Liver (tissue), 10 donors: ENCODE measurements at places on chromosomes 2 and 18. TPM values are rescaled to one million over a fixed set of nuclear protein-coding genes. Genes with fewer than 3 reads are reported as not detected.
A peak's percentile ranks its signal among the peaks of the same experiment; 100 is the strongest.

GRCh38 chr2:10331027-10331701 lies 28.5 kb downstream of the HPCAL1 start:
- H3K4me3 ChIP-seq, result no peak overlapping the region
- peaks cover 59% of the 10 kb centered on the region for H3K4me1 ChIP-seq
- DNase-seq, result no peak
- no peaks in the 10 kb centered on the region for H3K27me3 ChIP-seq
- H3K36me3 ChIP-seq, result peaks cover 3% of the 10 kb centered on the region
- H3K27ac ChIP-seq, result peak overlapping the region; percentile 72

DNA sequence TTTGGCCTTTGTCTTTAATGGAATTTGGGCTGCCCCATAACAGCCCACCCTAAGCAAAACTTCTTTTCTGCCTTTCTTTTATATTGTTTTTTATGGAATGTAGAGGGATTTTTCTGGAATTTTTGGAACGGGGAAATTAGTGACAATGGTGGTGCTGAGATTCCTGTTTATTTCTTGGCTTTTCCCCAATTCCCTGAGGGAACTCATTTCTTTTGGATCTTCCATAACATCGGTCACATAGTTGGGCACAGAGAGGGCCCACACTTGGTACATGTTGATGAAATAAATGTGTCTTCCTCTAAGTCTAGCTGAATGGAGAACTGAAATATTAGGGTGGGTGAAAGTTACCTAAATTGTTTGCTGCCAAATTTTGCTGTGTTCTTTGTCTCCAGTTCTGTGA lies 191.6 kb upstream of the TNP1 start:
- no peaks in the 10 kb centered on the region for H3K4me1 ChIP-seq
- no peaks in the 10 kb centered on the region for H3K27me3 ChIP-seq
- H3K27ac ChIP-seq, result no peak overlapping the region
- H3K4me3 ChIP-seq, result no peak overlapping the region

GRCh38 chr18:4106407-4107033 lies 348.6 kb downstream of the DLGAP1 start:
- no peaks in the 10 kb centered on the region for H3K4me1 ChIP-seq
- no peaks in the 10 kb centered on the region for H3K27me3 ChIP-seq
- DNase-seq, result peak; percentile 74
- H3K36me3 ChIP-seq, result no peaks in the 10 kb centered on the region

ALS2 gene
- total RNA-seq, result 35.3 TPM

GRCh38 chr18:46222710-46223360 lies 118.7 kb downstream of the HAUS1 start:
- no peaks in the 10 kb centered on the region for H3K27me3 ChIP-seq
- peaks cover 4% of the 10 kb centered on the region for H3K36me3 ChIP-seq
- DNase-seq, result no peak
- no peaks in the 10 kb centered on the region for H3K4me1 ChIP-seq
- H3K27ac ChIP-seq, result no peak overlapping the region
- H3K4me3 ChIP-seq, result no peak overlapping the region

OSR1 gene
- 0.17 TPM for total RNA-seq

UGT1A5 gene
- total RNA-seq, result 1.6 TPM

UGT1A8 gene
- total RNA-seq, result 0.17 TPM

DNA sequence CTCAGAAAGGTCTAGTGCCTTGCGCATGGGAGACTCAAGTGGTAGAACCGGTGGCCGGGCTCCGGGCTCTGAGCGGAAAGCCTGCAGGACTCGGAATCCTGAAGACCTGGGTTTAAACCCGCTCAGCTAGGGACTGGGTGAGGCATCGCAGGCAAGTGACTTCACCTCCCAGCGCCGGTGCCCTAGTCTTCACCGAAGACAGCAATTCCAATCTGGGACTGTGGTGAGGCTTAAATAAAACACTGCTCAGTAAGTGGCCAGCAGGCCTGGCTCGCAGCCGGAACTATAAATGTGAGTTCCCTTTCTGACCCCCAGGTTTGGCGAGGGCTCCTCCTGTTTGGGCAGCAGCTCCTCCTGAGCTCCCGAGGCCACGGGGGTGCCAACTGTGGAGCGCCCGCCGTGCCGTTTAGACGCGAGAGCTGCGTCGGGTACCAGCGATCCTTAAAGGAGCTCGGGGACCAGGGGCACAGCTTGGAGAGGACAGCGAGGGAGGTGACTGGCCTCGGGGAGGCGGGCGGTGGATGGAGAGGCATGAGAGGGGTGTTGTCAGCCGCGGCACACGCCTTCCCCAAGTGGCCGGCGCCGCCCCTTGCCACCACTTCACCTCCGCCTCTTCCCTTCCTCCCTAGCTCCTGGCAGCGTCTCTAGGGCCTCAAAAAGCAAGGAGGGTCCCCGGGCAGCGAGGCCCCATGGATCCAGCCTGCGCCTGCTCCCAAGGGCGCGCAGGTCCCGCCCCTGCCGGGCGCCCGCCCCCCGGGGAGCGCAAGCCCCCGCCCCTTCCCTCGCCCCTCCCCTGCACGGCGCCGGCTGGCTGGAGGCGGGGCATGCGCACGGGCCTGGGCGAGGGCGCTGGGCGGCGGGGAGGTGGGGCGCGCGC lies 757 bp upstream of the MTCL1 start:
- no peaks in the 10 kb centered on the region for H3K27me3 ChIP-seq
- no peaks in the 10 kb centered on the region for H3K36me3 ChIP-seq
